Left ventricle myocardium superior (tissue), 1 donor: ENCODE measurements at places on chromosomes 5 and 9. TPM values are rescaled to one million over a fixed set of nuclear protein-coding genes. Genes with fewer than 3 reads are reported as not detected.

- DNase-seq = no peak
These were observed 28.1 kb upstream of the LRRTM2 start for GRCh38 chr5:138903130-138903775.

Gene CDH9
- not detected for total RNA-seq

- DNase-seq = no peak
These were observed 656.5 kb downstream of the TLE1 start for GRCh38 chr9:81032831-81033230.

DNA sequence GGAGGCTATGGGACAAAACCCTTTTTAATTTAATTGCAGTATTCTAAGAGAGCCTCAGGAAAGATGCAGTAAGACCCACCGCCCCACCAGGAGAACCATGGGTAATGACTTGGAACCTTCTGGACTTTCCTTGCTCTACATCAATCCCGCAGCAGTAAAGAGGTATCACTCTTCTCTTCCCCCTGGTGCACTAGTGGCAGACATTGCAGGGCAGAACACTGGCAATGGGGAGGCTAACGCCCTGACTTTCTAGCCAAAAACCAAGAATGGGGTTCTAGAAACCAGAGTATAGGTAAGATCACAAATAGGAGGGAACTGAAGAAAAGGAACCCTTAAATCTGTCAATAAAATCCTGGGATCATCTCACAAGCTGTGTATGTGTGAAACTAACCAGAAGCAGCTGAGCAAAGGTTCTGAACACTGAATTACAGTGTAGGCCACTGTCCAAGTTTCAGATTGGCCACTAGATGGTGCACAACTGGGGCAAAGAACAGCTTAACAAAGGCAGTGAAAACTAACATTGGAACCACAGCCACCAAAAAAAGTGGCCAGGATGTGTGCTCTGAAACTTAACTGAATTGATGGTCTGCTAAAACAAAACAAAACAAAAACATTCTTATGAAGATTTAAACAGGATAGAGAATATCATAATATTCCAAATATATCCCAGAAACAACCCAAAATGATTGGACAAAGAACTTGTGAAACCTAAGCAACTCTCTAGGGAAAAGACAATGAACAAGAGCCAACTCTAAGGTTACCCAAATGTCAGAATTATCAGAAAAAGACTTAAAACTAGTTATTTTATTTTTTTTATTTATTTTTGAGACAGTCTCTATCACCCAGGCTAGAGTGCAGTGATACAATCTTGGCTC is 6.6 kb upstream of the FAM151B start:
- DNase-seq = no peak

DNA sequence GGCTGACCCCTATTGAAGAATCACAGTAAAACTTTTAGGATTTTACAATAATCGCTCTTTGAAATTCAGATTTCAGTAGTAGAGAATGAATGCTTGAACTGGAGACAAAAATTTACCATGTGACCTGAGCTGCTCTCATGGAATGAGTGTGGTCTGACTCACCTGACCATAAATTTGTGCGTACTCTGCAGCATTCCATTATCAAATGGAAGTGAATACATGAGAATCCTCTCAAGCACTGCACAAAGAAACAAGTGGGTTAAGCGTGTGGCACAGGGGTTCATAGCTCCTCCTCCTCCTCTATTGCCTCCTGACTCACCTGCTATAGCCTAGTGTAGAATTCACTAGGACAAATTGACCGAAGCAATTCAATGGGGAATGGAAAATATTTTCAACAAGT is 269.8 kb upstream of the CDH9 start:
- no peak for DNase-seq

GRCh38 chr5:3006526-3006925 is 255.0 kb upstream of the IRX2 start:
- DNase-seq = no peak

- DNase-seq = no peak
These were observed 4.9 kb upstream of the TRAF1 start for GRCh38 chr9:120931231-120932085.

Gene ZNF483
- 4.9 TPM for total RNA-seq

DNA sequence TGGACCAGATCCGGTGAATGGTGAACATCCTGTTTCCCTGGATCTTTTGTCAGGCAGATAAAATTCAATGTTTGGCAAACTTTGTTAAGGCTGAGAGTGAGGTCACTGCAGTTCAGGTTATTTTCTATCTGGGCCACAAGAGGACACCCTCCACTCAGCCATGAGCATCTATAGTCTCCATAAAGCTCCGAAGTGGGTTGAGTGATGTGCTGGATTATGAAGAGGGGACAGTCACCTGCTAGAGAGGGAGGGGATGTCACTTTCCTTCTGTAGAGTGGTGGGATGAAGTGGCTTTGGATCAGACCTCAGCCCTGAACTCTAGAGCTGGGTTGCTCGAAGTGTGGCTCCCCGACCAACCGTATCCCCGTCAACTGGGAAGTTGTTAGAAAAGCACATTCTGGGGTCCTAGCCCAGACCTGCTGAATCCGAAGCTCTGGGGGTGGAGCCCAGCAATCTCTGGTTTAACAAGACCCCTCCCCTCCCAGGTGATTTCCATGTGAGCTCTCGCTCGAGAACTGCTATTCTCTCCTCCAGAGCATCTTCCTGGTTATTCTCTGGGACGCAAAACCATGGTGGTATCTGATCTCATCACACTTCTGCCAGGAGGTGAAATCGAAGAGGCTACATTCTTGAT is 31.8 kb upstream of the FGF1 start:
- no peak for DNase-seq

- DNase-seq = no peak
These were observed 189.0 kb downstream of the RGS3 start for GRCh38 chr9:113652355-113653152.

Gene EMB
- total RNA-seq = 12.0 TPM

Gene ARHGEF28
- 3.5 TPM for total RNA-seq

Gene SMIM33
- total RNA-seq = not detected

DNA sequence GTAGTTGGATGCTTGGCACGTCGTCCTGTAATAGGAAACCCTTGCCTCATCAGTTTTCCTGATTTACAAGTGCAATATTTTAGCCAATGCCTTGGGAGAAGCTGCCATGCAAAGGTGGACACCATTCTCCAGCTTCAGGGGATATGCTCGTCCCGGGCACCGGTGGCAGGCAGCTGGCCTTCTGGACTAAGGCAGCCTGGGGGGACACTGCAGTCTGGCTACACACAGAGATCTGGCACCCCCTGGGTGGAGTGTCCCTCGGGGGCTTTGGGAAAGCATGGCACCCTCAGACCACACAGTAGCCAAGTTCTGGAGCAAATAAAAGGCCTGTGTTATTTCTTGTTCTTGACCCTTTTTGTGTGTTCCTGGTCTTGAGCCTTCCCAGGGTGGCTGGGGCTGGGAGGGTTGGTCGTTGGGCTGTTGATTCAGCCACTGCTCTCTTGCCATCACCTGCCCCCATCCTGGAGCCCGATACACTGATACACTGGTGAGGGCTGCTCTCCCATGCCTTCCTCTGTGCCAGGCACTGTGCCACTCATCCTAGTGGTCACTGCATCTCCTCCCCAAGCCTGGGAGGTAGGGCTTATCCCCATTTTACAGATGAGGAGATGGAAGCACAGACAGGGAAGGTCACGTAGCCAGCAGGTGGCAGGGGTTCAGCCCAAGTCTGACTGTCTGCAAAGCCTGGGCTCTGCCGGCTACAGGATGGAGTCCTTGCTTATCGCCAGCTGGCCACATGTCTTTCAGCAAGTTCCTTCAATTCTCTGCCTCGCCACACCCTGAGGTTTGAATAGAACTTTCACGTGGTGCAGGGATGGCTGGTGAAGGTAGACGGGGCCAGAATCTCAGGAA is 134.1 kb downstream of the RGS3 start:
- DNase-seq = peak; percentile 35

GRCh38 chr5:124130816-124131215 is 615.6 kb downstream of the ZNF608 start:
- DNase-seq = no peak

Gene ZBED3
- total RNA-seq = 4.7 TPM

GRCh38 chr5:92371889-92372235 is 988.7 kb upstream of the ARRDC3 start:
- no peak for DNase-seq

DNA sequence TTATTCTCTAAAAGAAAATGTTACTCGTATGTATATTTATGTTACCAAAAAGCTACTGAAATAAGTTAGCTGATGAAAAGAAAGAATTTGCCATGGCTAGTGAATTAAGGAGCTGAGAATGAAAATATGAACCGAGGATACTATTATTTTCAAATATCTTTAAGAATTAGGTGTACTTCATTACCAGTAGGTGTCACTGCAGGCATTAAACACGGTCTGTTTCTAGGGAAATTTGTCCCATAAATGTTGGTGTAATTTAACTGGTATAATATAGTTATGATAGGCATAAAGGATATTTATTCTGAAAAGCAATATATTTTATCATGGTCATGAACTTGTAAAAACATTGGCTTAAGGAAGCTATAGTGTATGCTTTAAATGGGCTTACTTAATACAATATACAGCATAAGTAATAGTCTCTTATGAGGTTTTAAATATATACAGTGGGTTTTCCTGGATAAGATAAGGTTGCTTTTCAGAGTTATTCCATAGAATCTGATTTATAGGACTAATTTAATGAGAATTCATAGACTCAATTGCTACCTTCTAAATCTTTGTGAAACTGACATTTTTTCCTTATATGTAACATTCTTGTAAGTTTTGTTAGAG is 72.4 kb upstream of the MPDZ start:
- no peak for DNase-seq

GRCh38 chr5:74870299-74871067 is 4.3 kb upstream of the FAM169A start:
- DNase-seq = no peak
